ENCODE measurements at places on chromosomes 11 and 22.

GRCh38 chr11:108944471-108945178 is 279.8 kb downstream of the DDX10 start:
- no peak for DNase-seq

GRCh38 chr11:363948-364761 is 5.1 kb upstream of the B4GALNT4 start:
- peak; percentile 62 for DNase-seq

DNA sequence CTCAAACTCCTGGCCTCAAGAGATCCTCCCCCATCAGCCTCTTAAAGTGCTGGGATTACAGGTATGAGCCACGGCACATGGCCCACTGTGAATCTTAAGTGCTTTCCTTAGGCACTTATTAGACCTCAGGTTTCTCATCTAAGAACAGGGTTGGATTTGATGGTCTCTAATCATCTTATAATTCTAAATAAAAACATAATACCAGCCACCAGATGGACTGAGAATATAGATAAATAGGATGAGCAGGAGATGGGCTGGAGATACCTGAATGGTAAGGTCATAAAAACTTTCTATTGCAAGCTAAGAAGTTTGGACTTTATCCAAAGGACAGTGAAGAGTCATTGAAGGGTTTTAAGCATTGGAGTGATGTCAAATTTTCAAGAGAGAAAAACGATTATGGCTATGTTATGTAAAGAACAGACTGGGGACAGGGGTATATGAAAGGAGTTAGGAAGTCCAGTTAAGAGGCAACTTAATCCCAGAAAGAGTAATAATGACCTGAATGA is 85.2 kb downstream of the RELT start:
- DNase-seq, result no peak

DNA sequence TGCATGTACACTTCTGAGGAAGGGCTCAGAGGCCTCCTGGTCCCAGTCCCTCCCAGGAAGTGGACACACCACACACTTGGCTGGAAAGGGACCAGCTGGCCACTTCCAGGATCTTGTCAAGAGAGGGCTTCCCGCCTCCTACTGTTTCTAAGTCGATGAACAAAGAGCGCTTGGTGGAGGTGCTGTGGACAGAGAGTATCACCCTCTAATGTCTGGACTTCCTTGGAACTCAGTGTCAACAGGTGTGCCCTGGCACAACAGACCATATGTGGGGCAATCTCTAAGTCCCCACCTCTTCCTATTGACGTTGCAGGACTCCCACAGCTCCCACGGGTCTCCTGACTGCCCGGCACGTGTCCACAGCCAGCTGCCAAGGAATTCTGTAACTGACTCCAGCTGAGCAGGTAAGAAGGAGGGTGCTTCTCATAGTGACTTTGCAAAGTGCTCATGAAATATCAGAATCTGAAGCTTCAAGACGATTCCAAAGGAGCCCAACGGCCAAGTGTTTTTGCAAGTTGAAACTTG is 16.1 kb downstream of the POU2AF1 start:
- no peak for DNase-seq

DNA sequence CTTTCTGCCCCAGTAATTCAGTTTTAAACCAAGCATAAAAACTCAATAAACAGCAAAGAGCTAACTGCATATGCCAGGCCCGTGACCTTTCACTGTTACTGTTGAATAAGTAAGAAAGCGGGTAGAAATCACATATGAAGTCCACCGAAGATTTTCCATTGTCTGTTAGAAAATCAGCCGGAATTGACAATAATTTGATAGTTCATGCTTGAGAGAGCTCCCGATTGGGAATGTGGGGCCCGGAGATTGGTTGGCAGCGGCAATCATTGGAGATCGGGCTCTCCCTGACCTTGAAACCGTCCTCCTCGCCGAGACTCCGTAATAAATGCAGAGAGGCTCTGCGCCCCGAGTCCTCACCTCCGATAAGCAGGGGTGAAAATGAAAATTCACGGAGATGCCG is 709.6 kb downstream of the BRD1 start:
- DNase-seq, result no peak

GRCh38 chr11:108221911-108222573 is 396 bp downstream of the NPAT start:
- no peak for DNase-seq

- DNase-seq, result no peak
These were observed 68.5 kb downstream of the GDPD4 start for GRCh38 chr11:77233011-77233410.

DNA sequence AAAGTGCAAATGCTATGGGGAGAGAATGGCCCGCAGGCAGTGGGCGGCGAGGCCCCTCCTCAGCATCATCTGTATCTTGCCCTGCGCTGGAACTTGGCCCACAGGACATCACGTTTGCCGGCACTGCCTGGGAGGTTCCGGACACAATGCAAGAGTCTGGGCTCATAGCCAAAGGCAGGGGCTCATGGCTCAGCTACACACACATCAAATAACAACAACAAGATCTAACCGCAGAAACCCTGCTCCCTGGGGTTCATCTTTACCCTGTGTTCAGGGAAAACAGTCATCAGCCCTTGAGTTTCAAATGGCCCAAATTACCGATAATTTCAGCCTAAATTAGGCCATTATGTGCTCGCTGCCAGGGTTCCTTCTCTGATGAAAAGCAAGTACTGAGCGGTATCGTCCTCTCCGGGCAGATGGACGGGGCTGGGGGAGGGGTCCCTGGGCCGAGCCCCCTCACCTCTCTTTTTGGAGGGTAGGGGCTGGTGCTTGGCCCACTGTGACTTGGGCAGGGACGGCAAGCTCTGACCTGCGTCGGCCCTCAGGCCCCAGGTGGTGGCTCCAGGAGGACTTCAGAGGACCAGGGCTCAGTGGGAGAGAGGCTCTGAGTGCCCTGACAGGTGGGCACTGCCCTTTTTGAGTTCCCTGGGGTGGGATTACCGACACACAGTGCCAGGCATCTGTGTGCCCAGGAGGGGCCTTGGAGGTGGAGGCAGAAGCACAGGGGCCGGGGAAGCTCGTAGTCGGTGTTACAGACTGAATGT is 25.0 kb upstream of the GAL start:
- no peak for DNase-seq

DNA sequence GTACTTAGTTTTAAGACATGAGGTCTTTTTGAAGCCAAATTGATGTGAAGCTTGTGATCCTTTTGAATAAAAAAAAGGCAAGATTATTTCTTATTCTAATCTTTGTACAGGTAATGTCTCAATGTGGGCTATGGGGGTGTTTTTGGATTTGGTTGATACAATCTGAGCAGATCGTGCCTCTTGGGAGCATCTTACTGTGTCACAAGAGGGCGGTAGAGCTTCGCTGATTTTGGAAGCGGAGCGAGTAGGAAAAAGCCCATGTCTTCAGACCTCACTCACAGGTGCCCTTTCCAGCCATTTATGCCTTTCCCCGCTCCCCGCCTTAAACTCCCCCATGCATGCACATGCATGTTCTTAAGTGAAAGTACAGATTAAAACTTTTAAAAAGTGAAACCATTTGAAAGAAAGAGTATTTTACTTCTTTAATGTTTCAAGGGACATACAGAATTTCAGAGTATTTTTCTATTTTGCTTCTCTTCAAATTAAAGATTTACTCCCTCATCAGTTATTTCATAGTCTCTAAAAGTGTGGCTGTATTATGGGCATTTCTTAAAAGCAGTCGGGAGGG is 18.8 kb downstream of the DDX25 start:
- peak; percentile 26 for DNase-seq

- DNase-seq, result no peak
These were observed 1158.4 kb downstream of the BRD1 start for GRCh38 chr22:48669226-48669625.

GRCh38 chr11:96103102-96103501 is 179.2 kb upstream of the MTMR2 start:
- DNase-seq, result no peak

DNA sequence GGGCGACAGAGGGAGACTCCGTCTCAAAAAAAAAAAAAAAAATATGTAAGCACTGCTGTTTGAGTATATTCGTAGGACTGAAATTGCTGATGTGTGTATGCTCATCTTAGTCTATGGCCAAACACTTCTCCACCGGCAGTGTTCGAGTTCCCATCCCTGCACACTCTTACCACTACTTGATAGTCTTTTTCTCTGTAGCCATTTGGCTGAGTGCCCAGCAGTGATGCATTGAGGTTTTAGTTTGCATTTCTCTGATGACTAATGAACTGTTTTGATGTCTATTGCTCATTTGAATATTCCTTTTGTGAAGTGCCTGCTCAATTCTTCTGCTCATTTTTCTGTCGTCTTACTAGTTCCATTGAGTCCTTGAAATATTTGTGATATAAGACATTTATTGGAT is 1.9 kb downstream of the TIRAP start:
- peak; percentile 70 for DNase-seq

DNA sequence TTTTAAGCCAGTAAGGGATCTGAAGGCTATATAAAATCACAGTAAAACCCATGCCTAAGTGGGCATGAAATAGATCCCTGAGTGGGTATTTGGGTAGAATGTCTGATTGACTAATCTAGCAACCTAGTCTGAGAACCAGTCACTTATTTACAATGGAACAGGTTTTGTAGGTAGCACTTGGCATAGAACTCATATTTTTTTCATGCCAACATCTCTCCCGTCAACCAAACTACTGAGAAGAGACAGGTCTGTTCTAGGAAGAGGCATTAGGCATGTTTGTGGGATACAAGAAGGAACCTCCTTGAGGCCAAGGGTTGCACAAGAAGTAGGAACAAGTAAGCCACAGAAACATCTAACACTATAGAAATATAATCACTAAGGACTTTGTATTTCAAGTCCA is 840.4 kb upstream of the TENM4 start:
- DNase-seq, result no peak

- no peak for DNase-seq
These were observed 456 bp upstream of the PARVB start for GRCh38 chr22:44023404-44024287.

DNA sequence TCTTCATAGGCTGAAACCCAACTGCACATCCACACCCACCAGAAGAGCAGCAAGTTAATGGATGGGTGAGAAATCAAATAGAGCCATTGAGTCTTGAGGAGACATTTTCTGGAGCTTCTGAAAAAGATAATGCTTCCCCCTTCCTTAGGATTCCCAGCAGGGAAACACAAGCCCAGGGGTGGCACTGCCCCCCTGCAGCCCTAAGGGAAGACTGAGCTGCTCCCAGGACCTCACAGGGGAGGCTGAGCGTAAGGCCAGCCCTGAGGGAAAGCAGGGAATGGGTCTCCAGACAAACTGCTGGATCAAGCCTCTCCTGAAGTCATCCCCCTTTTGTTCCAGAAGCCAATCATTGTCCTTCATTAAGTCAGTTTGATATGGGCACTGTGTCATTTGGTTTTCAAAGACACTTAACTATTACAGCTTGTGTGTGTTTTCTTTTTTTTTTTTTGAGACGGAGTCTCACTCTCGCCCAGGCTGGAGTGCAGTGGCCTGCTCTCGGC is 15.1 kb downstream of the LTO1 start:
- DNase-seq, result no peak

- no peak for DNase-seq
These were observed 9.6 kb upstream of the EED start for GRCh38 chr11:86234831-86235461.

GRCh38 chr11:74450318-74450717 is 17.0 kb downstream of the KCNE3 start:
- no peak for DNase-seq

GRCh38 chr11:109696191-109696897 is 274.4 kb downstream of the C11orf87 start:
- no peak for DNase-seq

DNA sequence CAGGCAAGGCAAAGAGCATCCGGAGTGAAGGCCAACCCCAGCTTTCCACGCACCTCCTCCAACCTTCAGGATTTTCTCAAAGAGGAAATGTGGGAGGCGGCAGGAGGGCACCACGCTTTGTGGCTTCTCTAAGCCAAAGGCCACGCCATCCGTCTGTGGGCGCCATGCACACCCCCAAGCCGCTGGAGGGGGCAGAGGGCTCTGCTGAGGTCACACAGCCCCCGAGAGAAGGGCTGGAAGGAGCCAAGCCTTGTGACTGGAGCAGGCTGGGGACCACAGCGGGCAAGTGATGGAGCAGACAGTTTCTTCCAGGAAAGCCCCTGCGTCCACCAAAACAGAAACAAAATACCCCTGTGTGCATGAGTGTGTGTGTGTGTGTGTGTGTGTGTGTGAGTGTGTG is 527.4 kb downstream of the BRD1 start:
- DNase-seq, result no peak

DNA sequence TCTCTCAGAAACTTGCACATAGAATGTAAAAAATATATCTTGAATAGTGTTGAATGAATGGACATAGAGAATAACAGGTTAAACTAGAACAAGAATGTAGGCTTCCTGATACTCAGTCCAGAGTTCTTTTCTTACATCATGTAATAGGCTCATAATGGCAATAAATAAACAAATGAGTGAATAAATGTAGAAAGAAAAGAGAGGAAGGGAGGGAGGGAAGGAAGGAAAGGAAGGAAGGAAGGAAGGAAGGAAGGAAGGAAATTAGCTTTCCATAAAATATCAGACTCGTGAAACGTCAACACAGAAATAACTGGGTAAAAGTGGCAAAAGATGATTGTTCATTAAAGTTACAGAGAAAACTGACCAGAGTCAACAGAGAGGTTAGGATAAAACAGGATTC is 2001.0 kb downstream of the LRRC4C start:
- DNase-seq, result no peak

- no peak for DNase-seq
These were observed 151.6 kb upstream of the E2F8 start for GRCh38 chr11:19392321-19392720.

DNA sequence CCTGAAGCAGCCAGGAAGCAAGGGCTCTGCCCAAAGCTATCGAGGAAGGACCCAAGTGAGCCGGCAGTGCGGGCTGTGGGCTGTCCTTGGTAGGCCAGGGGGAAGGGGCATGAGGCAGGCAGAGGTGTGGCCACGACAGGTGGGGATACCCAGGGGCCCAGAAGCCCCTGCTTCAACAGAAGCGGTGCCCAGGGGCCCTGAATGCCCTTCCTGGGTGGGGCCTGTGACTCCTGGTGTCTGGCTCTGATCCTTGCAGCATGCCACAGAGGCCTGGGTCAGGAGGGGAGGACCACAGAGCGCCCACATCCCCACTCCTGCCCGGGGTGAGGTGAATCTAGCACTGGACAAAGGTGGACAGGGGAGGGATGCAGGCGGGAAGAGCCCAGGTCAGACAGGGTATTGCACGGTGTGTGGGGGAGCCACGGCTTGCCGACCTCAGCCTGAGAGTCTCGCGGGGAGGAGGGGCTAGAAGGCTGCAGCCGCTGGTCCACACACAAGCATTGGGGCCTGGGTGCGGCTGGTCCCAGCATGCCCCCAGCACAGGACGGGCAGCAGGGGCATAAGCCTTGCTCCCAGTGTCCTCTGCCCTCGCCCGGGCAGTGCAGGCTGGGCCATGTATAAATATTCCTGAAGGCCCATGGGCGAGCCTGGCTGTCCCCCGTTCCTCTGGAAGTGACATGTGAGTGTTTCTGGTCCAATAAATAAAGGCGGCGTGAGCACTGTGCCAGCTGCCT is 19.0 kb downstream of the MAFF start:
- no peak for DNase-seq

Measured in activated effector memory CD4-positive, alpha-beta T cell treated with Interleukin-2 at 50 U/mL for 16 hours (primary cell).